ENCODE measurements at places on chromosomes 13 and 19.

DNA sequence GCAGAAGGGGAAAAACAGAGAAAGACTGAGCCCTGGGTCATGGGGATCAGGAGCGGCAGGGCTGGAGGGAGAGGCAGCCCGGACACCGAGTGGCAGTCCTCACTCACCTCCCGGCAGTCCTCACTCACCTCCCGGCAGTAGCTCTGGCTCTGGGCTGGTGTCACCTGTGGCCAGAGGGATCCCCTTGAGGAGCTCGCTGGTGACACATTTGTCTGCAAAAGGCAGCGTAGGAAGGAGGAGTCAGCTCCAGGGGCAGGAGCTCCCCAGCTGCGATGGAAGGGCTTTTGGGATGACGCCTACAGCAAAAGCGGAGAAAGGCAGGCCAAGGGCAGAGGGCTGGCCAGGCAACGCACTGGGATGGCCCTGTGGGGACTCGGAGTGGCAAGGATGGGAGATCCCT is 739 bp downstream of the EIF3G start:
- DNase-seq, result no peak

DNA sequence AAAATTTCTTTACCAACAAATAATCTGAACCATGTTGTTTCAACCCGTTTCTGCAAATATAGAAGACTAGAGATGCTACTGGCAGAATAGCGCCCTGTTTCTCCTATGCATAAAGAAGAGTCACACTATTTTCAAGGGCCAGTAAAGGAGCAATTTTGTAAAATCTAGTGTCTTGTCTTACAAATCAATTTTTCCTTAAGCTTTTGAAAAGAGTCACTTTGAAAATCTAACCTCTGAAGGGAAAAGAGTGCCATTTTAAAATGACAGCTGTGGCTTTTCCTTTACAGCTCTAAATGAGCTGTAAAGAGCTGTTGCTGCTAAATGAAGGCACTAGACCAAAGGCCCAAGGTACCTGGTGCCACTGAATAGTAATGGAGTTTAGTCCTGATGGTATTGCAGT is 16.9 kb upstream of the GTF2F2 start:
- DNase-seq, result no peak

DNA sequence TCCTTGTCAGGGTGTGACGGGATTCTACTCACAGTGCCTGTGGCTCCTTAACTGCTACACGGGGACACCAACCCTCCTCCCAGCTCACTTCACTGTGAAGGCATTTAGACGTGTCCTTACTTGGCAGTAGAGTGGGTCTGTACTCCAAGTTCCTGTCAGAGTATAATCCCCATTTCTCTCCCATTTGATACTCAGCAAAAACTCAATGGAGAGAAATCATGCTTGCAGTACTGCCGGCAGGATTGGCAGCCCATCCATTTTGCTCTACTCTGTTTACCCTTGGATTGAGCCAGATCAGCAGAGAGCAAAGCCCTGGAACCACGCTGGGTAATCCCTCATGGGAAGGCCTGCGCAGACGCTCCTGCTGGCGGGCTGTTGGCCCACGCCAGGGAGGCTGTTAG is 28.9 kb downstream of the ARL11 start:
- no peak for DNase-seq

DNA sequence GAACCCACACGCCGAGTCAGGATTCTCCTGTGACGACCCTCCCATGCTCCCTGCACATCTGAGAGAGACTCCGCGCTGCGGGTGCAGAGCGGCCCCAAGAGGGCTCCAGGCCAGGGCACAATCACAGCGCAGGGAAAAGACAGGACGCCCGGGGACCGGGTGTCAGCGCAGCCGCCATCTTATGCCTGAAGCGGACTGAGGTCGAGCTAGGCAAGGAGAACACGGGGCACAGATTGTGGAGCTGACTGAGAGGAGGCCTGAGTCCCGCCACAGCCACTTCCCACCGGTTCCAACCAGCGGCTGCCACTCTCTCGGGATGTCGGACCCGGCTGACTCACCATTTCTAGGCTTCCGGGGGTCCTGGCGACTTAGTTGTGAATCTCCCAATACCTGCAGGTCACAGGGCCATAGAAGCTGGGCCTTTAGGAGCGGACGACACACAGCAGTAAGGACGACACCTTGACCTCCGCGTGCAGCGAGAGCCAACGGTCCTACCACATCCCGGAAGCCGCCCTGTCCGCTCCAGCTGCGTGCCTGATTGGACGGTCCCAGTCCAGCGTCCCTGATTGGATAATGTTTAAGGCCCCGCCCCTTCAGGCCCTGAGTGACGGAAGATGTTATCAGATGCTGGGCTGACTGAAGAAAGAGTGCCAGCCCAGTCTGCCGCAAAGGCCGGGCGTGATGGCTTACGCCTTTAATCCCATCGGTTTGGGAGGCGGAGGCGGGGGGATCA is at the start of gene ZNF728:
Gene ZNF728, minus strand, starts transcription at position 487 of the 733 bp plus-strand sequence. Its CDS starts 146 bp downstream, at position 341.
- peak; percentile 3 for DNase-seq

- DNase-seq, result no peak
Measured at GRCh38 chr19:42281827-42282762, 13.0 kb downstream of the CIC start.

GRCh38 chr13:74193391-74193790 is 59.2 kb upstream of the KLF12 start:
- DNase-seq, result no peak

GRCh38 chr19:20103091-20103740 is 25.4 kb downstream of the ZNF90 start:
- no peak for DNase-seq

GRCh38 chr19:17536955-17537354 is 18.5 kb upstream of the COLGALT1 start:
- DNase-seq, result no peak

DNA sequence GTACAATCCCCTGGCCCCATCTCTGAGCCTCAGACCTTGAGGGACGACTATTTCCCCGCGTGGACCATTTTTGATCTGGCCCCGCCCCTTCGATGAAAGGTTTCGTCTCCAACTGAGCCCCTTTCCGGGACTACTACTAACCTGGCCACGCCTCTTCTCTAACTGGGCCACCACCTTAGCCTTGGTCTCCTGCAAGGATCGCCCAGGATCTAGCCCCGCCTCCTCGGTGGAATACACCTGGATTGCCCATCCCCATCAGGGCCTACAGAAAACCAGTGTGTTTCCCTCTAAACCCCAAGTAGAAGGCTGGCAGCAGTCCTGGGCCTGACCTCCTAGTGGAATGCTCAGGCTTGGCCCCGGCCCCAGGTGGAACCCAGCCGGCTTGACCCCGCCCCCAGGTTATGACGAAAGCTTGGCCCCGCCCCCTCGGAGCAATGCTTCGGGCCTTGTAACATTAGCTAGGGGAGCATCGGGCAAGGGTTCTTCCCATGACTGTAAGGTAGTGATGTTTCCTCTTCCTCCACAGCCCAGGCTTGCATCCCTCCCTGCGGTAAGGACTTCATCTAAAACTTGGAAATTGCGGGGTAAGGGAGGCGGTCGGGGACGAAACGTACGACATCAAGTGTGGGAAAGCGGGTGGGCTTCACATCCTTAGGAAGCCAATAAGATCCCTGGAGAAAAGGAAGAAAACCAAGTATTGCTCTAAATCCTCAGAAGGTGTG is 9.1 kb downstream of the SPACA6 start:
- DNase-seq, result peak; percentile 47
